Ascending aorta (tissue), 2 donors: ENCODE measurements at places on chromosomes 12 and 14. TPM values are rescaled to one million over a fixed set of nuclear protein-coding genes. Genes with fewer than 3 reads are reported as not detected.

DNA sequence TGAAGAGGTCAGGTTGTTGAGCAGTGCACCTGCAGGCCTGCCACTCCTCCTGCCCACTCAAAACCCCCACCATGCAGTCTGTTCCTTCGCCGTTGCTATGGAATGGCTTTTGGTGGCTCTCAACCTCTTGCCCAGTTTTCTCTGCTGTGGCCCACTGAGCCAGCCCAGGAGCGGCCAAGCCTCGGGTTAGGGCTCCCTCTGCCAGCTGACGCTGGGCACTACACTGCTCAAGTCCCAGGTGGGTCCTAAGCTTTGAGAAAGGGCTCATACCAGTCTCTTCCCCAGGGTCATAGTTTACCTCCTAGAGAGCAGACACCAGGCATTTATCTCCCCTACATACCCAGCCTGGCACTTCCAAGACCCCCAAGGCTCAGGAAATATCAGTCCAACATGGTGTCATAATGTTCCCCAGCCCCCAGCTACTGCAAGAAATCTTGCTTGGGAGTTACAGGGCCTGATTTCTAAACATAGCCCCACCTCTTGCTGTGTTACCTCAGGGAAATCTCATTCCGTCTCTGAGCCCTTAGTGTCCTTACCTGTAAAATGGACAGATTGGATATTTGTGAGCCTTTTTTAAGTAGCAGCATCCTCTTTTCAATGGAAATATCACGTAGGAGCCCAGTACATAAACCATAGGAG lies 59.4 kb downstream of the TSPAN11 start:
- DNase-seq: no peak
- no peak overlapping the region for H3K4me3 ChIP-seq
- no peaks in the 10 kb centered on the region for H3K27me3 ChIP-seq
- H3K36me3 ChIP-seq: no peaks in the 10 kb centered on the region

GRCh38 chr14:23546450-23547035 lies 5.0 kb downstream of the ZFHX2 start:
- H3K4me1 ChIP-seq: no peaks in the 10 kb centered on the region
- H3K4me3 ChIP-seq: no peak overlapping the region
- no peaks in the 10 kb centered on the region for H3K27me3 ChIP-seq
- no peak for DNase-seq

DNA sequence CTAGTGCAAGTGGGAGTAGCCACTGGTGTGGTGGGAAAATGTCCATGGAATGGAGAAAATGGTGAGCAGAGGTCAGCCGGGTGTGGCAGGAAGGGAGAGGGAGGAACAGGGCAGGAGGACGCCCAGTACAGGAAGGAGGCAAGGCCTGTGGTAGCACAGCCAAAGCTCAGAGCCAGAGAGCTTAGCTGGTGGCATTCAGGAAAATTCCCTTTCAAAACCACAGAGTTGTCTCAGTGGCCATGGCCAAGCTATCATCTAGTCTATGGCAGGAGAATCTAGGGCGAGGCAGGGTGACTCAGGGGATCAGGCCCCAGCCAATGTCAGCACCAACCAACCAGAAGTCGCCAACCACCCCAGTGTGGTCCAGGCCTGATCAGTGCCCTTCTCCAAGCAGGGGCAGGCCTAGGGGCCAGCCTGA lies 67.7 kb upstream of the DDX11 start:
- H3K27me3 ChIP-seq: no peaks in the 10 kb centered on the region
- DNase-seq: no peak
- H3K36me3 ChIP-seq: no peaks in the 10 kb centered on the region
- H3K27ac ChIP-seq: no peak overlapping the region
- H3K4me3 ChIP-seq: no peak overlapping the region

- DNase-seq: no peak
- no peaks in the 10 kb centered on the region for H3K4me1 ChIP-seq
- no peaks in the 10 kb centered on the region for H3K27me3 ChIP-seq
- no peak overlapping the region for H3K27ac ChIP-seq
Measured at GRCh38 chr14:41558490-41558889, 48.2 kb upstream of the LRFN5 start.

- no peaks in the 10 kb centered on the region for H3K36me3 ChIP-seq
- H3K4me1 ChIP-seq: no peaks in the 10 kb centered on the region
- no peaks in the 10 kb centered on the region for H3K27me3 ChIP-seq
Measured at GRCh38 chr12:99004799-99005466, 359.8 kb downstream of the APAF1 start.

OR10A7 gene
- not detected for total RNA-seq
